ENCODE measurements at places on chromosomes 6 and 20.

- DNase-seq, result peak; percentile 67
Observed at GRCh38 chr6:11096109-11096508, 2.5 kb downstream of the SMIM13 start.

- DNase-seq, result no peak
Observed at GRCh38 chr6:126947070-126947469, 171.4 kb upstream of the RSPO3 start.

- no peak for DNase-seq
Observed at GRCh38 chr6:164928728-164929407, 380.5 kb downstream of the C6orf118 start.

GRCh38 chr20:49272654-49273053 is 5.2 kb downstream of the ZNFX1 start:
- peak; percentile 64 for DNase-seq

DNA sequence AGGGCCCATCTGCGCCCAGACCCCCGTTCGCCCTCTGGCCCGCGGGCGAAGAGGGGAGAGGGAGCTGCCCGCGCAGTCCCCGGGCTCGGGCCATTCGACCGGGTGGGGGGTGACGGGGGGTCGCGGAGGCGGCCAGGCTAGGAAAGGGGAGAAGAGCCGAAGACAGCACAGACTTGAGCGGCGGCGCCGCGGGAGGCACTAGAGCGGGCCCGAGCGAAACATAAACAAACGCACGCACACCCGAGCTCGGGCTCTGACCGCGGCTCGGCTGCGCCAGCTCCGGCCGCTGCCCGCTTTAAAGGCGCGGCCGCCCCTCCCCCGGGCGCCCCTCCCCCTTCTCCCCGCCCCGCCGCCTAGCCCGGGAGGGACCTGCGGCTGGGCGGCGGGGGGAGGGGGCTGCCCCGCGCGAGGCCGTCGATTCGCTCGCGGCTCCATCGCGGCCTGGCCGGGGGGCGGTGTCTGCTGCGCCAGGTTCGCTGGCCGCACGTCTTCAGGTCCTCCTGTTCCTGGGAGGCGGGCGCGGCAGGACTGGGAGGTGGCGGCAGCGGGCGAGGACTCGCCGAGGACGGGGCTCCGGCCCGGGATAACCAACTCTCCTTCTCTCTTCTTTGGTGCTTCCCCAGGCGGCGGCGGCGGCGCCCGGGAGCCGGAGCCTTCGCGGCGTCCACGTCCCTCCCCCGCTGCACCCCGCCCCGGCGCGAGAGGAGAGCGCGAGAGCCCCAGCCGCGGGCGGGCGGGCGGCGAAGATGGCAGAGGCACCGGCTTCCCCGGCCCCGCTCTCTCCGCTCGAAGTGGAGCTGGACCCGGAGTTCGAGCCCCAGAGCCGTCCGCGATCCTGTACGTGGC is at the start of gene FOXO3:
Gene FOXO3, plus strand, starts transcription at position 455 of the 846 bp plus-strand sequence. Its CDS starts 292 bp downstream, at position 747.
- peak; percentile 82 for DNase-seq

GRCh38 chr6:41704028-41704427 is 31.4 kb downstream of the TFEB start:
- no peak for DNase-seq
